ENCODE measurements at places on chromosomes 13 and 19. TPM values are rescaled to one million over a fixed set of nuclear protein-coding genes. Genes with fewer than 3 reads are reported as not detected.

GRCh38 chr19:16893686-16893989, 4.8 kb downstream of the F2RL3 start:
- peak; percentile 45 for DNase-seq

The ZIK1 gene
- 18.1 TPM for total RNA-seq

DNA sequence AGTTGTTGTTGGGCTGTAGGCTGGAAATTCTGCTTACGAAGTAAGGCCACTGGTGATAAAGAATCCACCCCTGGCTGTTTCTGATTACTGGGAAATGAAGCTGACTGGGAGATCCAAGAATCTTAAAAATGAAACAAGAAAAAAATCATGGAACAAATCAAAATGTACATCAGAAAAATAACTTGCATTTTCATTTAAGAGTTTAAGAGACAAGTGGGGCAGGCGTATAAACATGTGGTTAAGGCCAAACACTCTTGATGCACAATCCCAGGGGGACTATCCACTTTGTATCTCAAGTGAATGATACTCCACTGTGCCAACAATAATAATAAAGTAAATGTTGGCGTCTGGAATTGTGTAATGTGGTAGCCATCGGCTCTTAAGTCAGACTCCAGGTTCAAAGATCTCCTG, 24.6 kb downstream of the ZMYM5 start:
- DNase-seq, result no peak

- no peak for DNase-seq
These were observed 18.8 kb upstream of the EDDM13 start for GRCh38 chr19:56253737-56254136.

GRCh38 chr19:29422047-29422446, 103.7 kb upstream of the VSTM2B start:
- DNase-seq, result no peak

- no peak for DNase-seq
These were observed 7.6 kb downstream of the MFSD12 start for GRCh38 chr19:3549816-3550215.

The CFD gene
- total RNA-seq, result 0.54 TPM

The CGB1 gene
- not detected for total RNA-seq

- no peak for DNase-seq
These were observed 4.6 kb upstream of the TSHZ3 start for GRCh38 chr19:31353833-31354232.

- no peak for DNase-seq
These were observed 269.4 kb upstream of the NBEA start for GRCh38 chr13:34672631-34673030.

DNA sequence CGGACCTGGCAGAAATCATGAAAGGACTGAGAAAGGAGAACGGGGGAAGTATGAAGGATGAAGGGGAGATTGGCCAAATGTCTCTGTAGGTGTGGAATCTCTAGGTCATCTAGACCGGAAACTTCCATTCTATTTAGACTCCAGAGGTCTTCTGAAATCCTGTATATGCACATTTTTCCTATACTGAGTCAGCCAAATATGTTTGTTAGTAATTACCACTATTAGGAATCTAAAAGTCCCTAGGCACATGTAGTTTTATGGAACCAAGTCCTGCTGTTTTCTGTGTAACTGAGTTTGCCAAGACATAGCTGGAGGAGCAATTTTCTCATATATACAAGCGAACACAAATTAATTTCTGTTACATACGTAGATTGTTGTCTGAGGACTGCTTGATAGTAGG, 498.1 kb downstream of the GPC5 start:
- no peak for DNase-seq

The CEACAM1 gene
- total RNA-seq, result 9.4 TPM

DNA sequence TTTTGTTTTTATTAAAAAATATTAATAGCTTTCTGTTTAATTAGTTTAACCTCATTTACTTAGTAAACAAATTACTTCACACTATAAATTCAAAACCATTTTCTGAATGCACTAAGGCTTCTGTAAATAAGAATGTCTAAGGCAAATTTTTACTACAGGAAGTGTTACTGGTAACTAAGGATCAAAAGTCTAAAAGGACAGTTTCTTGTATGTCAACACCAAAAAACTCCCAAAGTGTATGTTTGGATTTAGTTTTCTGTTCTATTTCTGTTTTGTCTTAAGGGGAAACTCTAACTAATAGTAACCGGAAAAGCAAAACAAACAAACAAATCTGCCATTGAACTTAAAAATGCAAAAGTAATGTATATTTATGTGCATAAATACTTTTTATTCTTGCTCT, 24.7 kb downstream of the PRR20E start:
- no peak for DNase-seq

- peak; percentile 58 for DNase-seq
These were observed 665 bp downstream of the TUBGCP3 start for GRCh38 chr13:112587212-112587763.

The COL5A3 gene
- total RNA-seq, result not detected

DNA sequence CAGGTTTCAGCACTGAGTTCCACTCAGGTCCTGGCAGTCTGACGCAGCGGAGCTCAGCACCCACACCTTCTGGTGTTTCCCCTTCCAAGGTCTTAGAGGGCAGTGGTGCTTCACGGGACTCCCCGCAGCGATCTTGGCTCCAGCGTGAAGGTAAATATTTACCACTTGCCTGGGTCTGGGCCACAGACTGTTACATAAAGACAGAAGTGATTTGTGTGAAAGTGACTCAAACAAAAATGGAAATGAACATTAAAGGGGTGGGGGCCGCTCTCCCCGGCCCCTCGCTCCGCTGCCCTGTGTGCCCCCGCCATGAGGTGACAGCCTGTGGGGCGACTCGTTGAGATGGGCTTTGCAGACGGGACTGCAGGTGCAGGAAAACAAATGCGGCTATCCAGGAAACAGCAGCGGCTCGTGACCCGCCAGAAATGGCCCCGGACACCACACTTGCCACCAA, 55.0 kb downstream of the GGACT start:
- no peak for DNase-seq

The ACER1 gene
- total RNA-seq, result not detected

The FSD1 gene
- 1.4 TPM for total RNA-seq

GRCh38 chr19:45670670-45671453, 2.8 kb downstream of the GIPR start:
- peak; percentile 47 for DNase-seq

The CD22 gene
- 920 TPM for total RNA-seq

GRCh38 chr13:72368031-72368430, 359.4 kb downstream of the MZT1 start:
- no peak for DNase-seq

The TMEM59L gene
- 0.64 TPM for total RNA-seq

The BST2 gene
- total RNA-seq, result 120 TPM

DNA sequence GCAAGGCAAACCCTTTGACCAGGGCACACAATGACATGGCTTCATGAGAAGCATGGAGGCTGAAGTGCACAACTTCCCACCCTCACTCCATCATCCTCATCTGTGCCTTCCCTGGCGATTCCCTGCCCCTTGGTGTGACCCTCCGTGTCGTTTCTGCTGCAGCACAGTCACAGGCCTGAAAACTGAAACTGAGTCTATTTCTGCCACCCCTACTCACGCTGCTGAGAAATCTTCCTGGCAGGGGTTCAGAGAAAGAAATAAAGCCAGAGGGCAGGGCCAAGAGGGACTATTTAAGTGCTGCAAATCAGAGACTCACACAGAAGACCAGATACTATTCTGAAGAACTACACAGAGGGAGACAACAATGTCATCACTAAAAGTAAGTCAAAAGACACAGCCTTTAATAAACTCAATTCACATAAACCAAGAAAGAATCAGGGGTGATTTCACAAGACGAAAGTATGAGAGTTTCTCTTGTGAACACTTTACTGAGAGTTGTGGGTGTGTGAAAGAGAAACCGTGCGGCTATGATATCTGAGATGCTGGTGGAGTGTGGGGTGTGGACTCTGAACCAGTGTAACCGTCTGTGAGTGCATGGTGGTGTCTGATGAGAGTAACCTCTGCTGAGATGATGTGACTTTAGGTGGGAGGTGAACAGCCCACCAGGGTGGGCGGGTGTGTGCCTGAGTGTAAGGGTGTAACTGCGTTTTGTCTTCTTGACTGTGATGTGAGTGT, 23.5 kb downstream of the LGALS16 start:
- DNase-seq, result no peak

GRCh38 chr19:11423791-11424181, 4.7 kb upstream of the RGL3 start:
- no peak for DNase-seq

The PDE4C gene
- not detected for total RNA-seq

DNA sequence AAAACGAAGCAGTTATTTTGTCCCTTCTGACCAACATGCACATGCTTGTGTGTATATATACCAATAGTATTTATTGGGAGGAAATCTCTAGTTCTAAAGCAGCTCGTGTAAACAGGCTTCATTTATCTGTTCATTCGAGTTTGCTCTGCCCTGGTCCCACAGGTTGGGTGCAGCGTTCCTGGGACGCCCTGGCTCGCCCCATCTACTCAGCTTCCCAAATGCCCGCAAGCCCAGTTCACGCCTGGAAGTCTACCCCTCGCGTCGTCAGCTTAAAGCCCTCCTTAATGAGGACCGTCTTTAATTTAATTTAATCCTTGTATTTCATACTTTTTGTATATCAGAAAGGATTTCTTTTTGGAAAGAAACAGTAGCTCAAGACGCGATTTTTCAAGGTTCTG, 604 bp downstream of the THSD1 start:
- DNase-seq, result no peak

GRCh38 chr13:97189928-97190327, 32.2 kb upstream of the MBNL2 start:
- DNase-seq, result no peak

- DNase-seq, result no peak
These were observed 334.2 kb upstream of the SGCG start for GRCh38 chr13:22846551-22846950.

The TNNI3 gene
- total RNA-seq, result not detected

- peak; percentile 8 for DNase-seq
These were observed 15.9 kb upstream of the C13orf46 start for GRCh38 chr13:113989585-113990300.
